ENCODE measurements at places on chromosomes 5 and 9. TPM values are rescaled to one million over a fixed set of nuclear protein-coding genes. Genes with fewer than 3 reads are reported as not detected.
A peak's percentile ranks its signal among the peaks of the same experiment; 100 is the strongest.

The GCNT4 gene
- polyA plus RNA-seq = 1.7 TPM

GRCh38 chr9:86676396-86676795, 270.9 kb downstream of the GAS1 start:
- H3K27me3 ChIP-seq = no peaks in the 10 kb centered on the region
- H3K36me3 ChIP-seq = no peaks in the 10 kb centered on the region
- H3K27ac ChIP-seq = no peak overlapping the region
- H3K4me1 ChIP-seq = no peaks in the 10 kb centered on the region
- no peak overlapping the region for H3K4me3 ChIP-seq

DNA sequence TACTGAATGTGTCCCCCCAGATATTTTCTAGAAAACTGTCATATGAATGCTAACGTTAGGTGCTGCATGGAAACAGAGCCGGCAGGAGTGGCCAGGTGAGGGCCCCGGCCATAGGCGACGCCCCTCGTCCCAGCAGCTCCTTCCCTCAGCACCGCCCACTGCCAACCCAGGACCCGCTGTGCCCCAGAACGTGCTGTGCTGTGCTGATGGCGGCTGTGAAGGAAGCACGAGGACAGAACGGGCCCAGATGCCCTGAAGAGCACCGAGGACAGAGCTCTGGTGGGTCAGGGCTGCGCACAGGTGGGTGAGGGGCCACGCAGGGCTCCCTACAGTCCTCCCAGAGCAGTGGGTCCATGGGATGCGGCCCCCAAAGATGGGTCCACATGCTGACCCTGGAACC, 30.3 kb downstream of the LPCAT1 start:
- no peak overlapping the region for H3K27ac ChIP-seq
- H3K27me3 ChIP-seq = no peaks in the 10 kb centered on the region
- no peaks in the 10 kb centered on the region for H3K36me3 ChIP-seq
- H3K4me3 ChIP-seq = no peak overlapping the region
- DNase-seq = no peak
- no peaks in the 10 kb centered on the region for H3K4me1 ChIP-seq

The ZBTB43 gene
- polyA plus RNA-seq = 2.2 TPM

DNA sequence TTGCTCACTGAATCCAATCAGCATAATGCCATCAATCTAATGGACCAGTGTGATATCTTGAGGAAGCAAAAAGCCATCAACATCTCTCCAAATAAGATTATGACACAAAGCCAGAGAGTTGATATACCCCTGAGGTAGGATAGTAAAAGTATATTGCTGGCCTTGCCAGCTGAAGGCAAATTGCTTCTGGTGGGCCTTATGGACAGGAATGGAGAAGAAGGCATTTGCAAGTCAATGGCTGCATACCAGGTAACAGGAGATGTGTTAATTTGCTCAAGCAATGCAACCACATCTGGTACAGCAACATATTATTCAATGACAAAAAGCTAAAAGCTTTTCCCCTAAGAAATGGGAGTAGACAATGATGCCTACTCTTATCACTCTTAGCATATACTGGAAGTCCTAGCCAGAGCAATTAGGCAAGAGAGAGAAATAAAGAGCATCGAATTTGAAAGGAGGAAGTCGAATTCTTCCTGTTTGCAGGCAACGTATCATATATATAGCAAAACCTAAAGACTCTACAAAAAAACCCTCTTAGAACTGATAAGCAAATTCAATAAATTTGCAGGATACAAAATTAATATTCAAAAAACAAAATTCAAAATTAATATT, 216.1 kb upstream of the RASA1 start:
- H3K27me3 ChIP-seq = no peaks in the 10 kb centered on the region
- H3K36me3 ChIP-seq = no peaks in the 10 kb centered on the region
- H3K4me3 ChIP-seq = no peak overlapping the region
- H3K27ac ChIP-seq = no peak overlapping the region
- DNase-seq = no peak

- peaks cover 3% of the 10 kb centered on the region for H3K4me1 ChIP-seq
- H3K27ac ChIP-seq = peak overlapping the region; percentile 88
- H3K27me3 ChIP-seq = no peaks in the 10 kb centered on the region
- no peaks in the 10 kb centered on the region for H3K36me3 ChIP-seq
Observed at GRCh38 chr5:181189363-181189961, 15.5 kb downstream of the TRIM7 start.

The HTR1A gene
- not detected for polyA plus RNA-seq

The DMRTA1 gene
- 0.87 TPM for polyA plus RNA-seq

DNA sequence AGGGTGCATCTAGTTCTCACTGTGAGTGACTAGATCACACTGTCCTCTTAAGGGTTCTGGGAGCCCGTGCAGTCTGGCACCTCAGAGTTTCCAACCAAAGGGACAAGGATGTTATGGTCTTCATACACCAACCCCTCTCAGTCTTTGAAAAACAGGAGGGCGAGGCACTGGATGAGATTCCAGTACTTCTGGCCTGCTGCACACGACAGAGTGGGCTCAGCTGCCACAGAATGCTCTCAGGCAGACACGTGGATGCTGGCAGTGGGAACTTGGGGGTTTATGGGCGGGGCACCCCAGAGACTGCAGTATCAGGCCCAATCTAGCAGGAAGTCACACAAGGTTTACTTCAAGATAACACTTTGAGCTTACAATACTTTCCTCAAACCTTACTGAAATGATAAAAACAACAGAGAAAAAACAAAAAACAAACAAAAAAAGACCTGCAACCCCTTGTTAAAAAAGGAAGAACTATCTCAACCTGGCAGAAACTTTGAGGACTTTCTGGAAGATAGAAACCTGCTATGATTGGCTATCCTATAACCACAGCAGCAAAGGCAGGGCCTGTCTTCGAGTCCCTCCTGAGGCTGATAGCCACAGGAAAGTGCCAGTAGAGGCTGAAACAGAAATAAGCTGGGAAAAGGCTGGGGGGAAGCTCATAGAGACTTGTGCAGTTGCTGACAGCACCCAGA, 28.3 kb upstream of the TGFBR1 start:
- DNase-seq = no peak
- H3K4me1 ChIP-seq = no peaks in the 10 kb centered on the region
- no peaks in the 10 kb centered on the region for H3K27me3 ChIP-seq
- H3K4me3 ChIP-seq = no peak overlapping the region

DNA sequence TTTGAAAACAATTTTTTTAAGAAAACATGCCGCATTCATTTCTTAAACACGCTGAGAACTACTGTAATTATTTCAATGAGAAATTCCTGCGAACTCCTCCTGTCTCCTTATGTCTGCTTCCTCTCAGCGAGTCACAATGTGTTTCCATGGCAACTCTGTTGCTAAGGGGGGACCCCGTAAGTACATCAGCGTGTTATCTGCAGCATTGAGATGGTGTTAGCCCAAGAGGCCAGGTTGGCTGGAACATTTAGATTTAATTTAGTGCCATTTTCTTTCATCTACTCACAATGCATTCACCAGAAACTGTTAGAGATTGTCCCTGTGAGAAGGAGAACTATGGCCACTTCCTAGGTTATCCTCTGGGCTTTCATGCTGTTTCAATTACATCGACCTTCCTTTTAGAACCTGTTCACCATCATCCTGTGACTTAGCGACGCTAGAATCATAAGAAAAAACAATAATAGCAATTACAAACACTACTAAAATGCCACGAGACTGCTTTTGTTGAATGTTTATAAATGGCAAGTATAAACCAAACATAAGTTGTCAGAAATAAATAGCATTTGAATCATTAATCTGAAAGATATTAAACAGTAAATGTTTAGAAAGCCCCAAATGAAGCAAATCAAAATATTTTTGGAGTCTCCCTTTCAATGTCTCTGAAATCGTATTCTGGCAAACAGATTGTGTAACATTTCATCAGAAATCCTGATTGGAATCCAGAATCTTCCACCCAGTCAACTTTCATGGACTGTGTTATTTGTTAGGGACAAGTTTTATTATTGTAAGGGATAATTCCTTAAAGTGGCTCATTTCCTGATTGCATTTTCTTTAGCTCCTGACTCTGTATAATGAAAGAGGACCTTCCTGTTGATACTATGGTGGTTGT, 39.7 kb upstream of the SHC3 start:
- no peak for DNase-seq
- no peak overlapping the region for H3K27ac ChIP-seq
- no peaks in the 10 kb centered on the region for H3K4me1 ChIP-seq
- no peak overlapping the region for H3K4me3 ChIP-seq

The ZDHHC11B gene
- 6.6 TPM for polyA plus RNA-seq

GRCh38 chr9:38278931-38279679, 113.4 kb upstream of the ALDH1B1 start:
- no peaks in the 10 kb centered on the region for H3K27me3 ChIP-seq
- DNase-seq = no peak
- H3K4me1 ChIP-seq = no peaks in the 10 kb centered on the region
- H3K36me3 ChIP-seq = no peaks in the 10 kb centered on the region

GRCh38 chr9:109011231-109011671, 2.0 kb downstream of the CTNNAL1 start:
- no peaks in the 10 kb centered on the region for H3K27me3 ChIP-seq
- H3K4me1 ChIP-seq = no peaks in the 10 kb centered on the region
- H3K36me3 ChIP-seq = no peaks in the 10 kb centered on the region
- H3K27ac ChIP-seq = peak overlapping the region; percentile 91
- DNase-seq = no peak

- H3K4me1 ChIP-seq = peaks cover 8% of the 10 kb centered on the region
- no peak overlapping the region for H3K4me3 ChIP-seq
- H3K27ac ChIP-seq = peak overlapping the region; percentile 26
Observed at GRCh38 chr9:37956904-37957663, 53.2 kb upstream of the SLC25A51 start.

GRCh38 chr5:74624501-74624900, 16.0 kb downstream of the ENC1 start:
- no peaks in the 10 kb centered on the region for H3K27me3 ChIP-seq
- no peak overlapping the region for H3K4me3 ChIP-seq
- H3K4me1 ChIP-seq = no peaks in the 10 kb centered on the region
- H3K36me3 ChIP-seq = peaks cover 4% of the 10 kb centered on the region
- H3K27ac ChIP-seq = no peak overlapping the region

GRCh38 chr9:133163504-133164172, at the start of gene GBGT1:
TSS of gene GBGT1 (minus strand) at chr9:133163914. CDS start at chr9:133162412, 1,502 bp downstream.
- DNase-seq = peak; percentile 77
- H3K4me1 ChIP-seq = no peaks in the 10 kb centered on the region
- H3K27me3 ChIP-seq = no peaks in the 10 kb centered on the region
- peak within 1 kb of the TSS; percentile 9 for H3K27ac ChIP-seq
- H3K36me3 ChIP-seq = no peaks in the 10 kb centered on the region
- H3K4me3 ChIP-seq = peak within 1 kb of the TSS; percentile 83

DNA sequence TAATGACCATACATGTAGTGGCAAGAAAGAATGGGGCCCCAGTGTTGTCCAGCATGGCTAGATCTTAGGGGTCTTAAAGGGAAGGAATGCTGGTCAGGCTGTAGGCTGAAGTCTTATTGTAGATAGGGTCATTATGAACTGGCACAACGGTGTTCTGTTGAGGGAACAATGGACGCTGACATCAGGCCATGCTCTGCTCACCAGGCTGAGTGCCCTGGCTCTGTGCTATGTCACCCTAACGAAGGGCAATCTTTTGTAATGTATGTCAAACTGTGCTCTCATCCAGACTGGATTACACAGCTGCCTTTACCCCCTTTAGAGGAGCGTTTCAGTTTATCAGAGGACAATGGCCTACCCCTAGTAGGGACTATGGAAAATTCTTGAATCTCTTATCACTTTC, 14.6 kb upstream of the ZNF608 start:
- no peak overlapping the region for H3K4me3 ChIP-seq
- no peaks in the 10 kb centered on the region for H3K36me3 ChIP-seq
- peaks cover 6% of the 10 kb centered on the region for H3K4me1 ChIP-seq
- DNase-seq = no peak

- DNase-seq = no peak
- no peaks in the 10 kb centered on the region for H3K36me3 ChIP-seq
- no peak overlapping the region for H3K27ac ChIP-seq
- H3K27me3 ChIP-seq = no peaks in the 10 kb centered on the region
Observed at GRCh38 chr9:100554935-100555401, 22.9 kb upstream of the CAVIN4 start.

GRCh38 chr9:9893837-9894236, 719.0 kb downstream of the PTPRD start:
- H3K36me3 ChIP-seq = no peaks in the 10 kb centered on the region
- no peaks in the 10 kb centered on the region for H3K4me1 ChIP-seq
- no peak overlapping the region for H3K4me3 ChIP-seq

DNA sequence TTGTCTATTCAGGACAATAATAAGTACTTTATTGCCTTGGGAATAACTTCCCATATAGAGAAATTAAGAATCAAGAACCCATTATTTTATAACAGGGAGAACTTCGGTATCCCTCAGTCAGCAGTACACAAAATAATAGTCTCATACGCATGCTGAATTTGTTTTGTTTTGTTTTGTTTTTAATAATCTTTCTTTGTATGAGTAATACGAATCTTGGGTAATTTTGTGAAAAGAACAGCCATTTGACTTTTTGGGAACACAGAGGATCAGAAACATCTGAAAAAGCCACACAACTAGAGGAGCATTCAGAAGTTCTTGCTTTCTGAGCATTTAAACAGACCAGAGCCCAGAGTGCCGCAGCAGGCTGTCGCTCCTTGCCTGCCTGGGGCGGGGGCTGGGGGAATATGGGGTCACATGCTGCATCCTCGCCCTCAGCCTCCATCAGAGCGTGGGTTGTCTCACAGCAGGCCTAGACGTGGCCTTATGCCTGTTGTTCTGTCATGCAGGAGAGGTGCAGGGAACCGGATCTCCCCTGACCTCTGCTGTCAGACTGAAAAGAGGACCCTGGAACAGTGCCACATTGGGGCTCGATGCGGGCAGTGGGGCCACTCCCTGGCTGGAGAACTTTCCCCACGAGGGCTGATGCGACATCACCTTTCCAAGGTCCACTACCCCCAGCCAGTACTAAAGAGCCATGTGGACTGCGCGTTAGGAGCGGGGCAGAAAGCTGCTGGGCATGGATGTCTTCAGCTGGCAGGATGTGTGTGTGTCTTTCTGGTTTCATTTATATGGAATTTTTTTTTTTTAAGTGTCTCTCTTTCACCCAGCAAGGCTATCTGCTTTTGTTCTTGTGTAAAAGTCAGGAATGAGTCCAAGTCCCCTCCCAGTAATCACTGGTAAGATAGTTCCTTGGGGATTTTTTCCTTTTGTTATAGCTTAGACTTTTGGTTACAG, 133.4 kb upstream of the OTULINL start:
- DNase-seq = no peak
- H3K27me3 ChIP-seq = no peaks in the 10 kb centered on the region
- no peaks in the 10 kb centered on the region for H3K4me1 ChIP-seq
- no peak overlapping the region for H3K4me3 ChIP-seq
- H3K36me3 ChIP-seq = no peaks in the 10 kb centered on the region
- peak overlapping the region; percentile 38 for H3K27ac ChIP-seq

- H3K4me3 ChIP-seq = peak overlapping the region; percentile 90
- no peak for DNase-seq
- no peaks in the 10 kb centered on the region for H3K27me3 ChIP-seq
- no peaks in the 10 kb centered on the region for H3K36me3 ChIP-seq
- H3K4me1 ChIP-seq = peaks cover 49% of the 10 kb centered on the region
- no peak overlapping the region for H3K27ac ChIP-seq
Observed at GRCh38 chr9:121199921-121200320, 1.7 kb downstream of the RAB14 start.

DNA sequence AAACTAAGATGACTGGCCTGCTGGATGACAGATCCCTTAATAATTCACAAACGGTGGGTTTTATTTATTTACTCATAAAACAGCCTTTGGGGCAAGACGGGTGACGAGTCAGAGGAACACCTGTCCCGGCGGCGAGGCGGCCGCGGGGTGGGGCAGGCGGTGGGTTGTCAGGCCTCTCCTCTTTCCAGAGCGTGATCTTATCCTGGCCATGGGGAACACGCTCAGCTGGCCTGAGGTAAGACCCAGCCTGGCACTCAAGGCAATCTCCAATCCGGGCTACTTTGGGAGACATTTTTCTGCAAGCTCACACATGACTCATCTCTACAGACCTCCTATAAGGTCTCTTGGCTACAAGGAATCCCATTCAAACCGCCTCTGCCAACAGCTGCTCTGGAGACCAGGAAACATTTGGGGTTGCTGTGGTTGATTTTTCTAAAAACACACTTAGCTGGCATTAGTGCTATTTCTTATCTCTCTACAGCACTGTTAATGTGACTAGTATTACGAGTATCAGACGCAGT, 6.3 kb downstream of the RAPGEF1 start:
- peaks cover 69% of the 10 kb centered on the region for H3K4me1 ChIP-seq
- no peaks in the 10 kb centered on the region for H3K27me3 ChIP-seq
- DNase-seq = no peak
- no peaks in the 10 kb centered on the region for H3K36me3 ChIP-seq

Measured in pancreas (tissue), 10 donors.